ENCODE measurements at places on chromosomes 5 and 9. TPM values are rescaled to one million over a fixed set of nuclear protein-coding genes. Genes with fewer than 3 reads are reported as not detected.

PCDHB5 gene
- total RNA-seq: 0.35 TPM

ANKRD34B gene
- total RNA-seq: 4.4 TPM

GRXCR2 gene
- total RNA-seq: not detected

AQP3 gene
- total RNA-seq: 4.4 TPM

CETN3 gene
- 25.2 TPM for total RNA-seq

TMEFF1 gene
- total RNA-seq: 4.3 TPM

RASGEF1C gene
- total RNA-seq: not detected

MAST4 gene
- total RNA-seq: 8.7 TPM

PCDHB6 gene
- total RNA-seq: 0.40 TPM

TLX3 gene
- total RNA-seq: 0.35 TPM

PCDHB3 gene
- 2.9 TPM for total RNA-seq

RAD1 gene
- 12.0 TPM for total RNA-seq

SLC34A1 gene
- not detected for total RNA-seq

RNF183 gene
- 0.80 TPM for total RNA-seq

SLC6A18 gene
- total RNA-seq: not detected

AMBP gene
- 3.1 TPM for total RNA-seq

TYRP1 gene
- total RNA-seq: 0.52 TPM

SLC46A2 gene
- total RNA-seq: not detected

CAMK2A gene
- total RNA-seq: not detected

PPP3R2 gene
- not detected for total RNA-seq

EIF4EBP3 gene
- total RNA-seq: 0.80 TPM

LCN15 gene
- not detected for total RNA-seq

GABRA6 gene
- total RNA-seq: not detected

KCNV2 gene
- total RNA-seq: not detected

RABEPK gene
- total RNA-seq: 20.5 TPM

PALM2AKAP2 gene
- 20.4 TPM for total RNA-seq

NTRK2 gene
- 9.8 TPM for total RNA-seq

DPYSL3 gene
- total RNA-seq: 16.4 TPM

LRRC70 gene
- 1.7 TPM for total RNA-seq

PCDHGB1 gene
- 0.35 TPM for total RNA-seq

BASP1 gene
- total RNA-seq: 82.6 TPM

ADGRD2 gene
- total RNA-seq: not detected

SLC36A3 gene
- total RNA-seq: not detected

SOX30 gene
- total RNA-seq: 0.17 TPM

GLRA1 gene
- not detected for total RNA-seq

CCL28 gene
- 26.6 TPM for total RNA-seq

GABRA1 gene
- total RNA-seq: not detected

FSTL4 gene
- total RNA-seq: not detected

IFNB1 gene
- total RNA-seq: not detected

TSLP gene
- total RNA-seq: 0.25 TPM

ZNF483 gene
- 5.7 TPM for total RNA-seq

PAEP gene
- not detected for total RNA-seq

ORM1 gene
- total RNA-seq: not detected

CDC25C gene
- 0.35 TPM for total RNA-seq

F2R gene
- 80.5 TPM for total RNA-seq

C9orf50 gene
- not detected for total RNA-seq

SREK1IP1 gene
- 21.8 TPM for total RNA-seq

CCIN gene
- 1.4 TPM for total RNA-seq

FOXD4L4 gene
- 0.20 TPM for total RNA-seq
